Activated CD4-positive, alpha-beta memory T cell treated with anti-CD3 and anti-CD28 coated beads for 36 hours (primary cell): ENCODE measurements at places on chromosomes 5 and 9.

GRCh38 chr9:116565986-116566385, 121.1 kb upstream of the TRIM32 start:
- no peak for DNase-seq

DNA sequence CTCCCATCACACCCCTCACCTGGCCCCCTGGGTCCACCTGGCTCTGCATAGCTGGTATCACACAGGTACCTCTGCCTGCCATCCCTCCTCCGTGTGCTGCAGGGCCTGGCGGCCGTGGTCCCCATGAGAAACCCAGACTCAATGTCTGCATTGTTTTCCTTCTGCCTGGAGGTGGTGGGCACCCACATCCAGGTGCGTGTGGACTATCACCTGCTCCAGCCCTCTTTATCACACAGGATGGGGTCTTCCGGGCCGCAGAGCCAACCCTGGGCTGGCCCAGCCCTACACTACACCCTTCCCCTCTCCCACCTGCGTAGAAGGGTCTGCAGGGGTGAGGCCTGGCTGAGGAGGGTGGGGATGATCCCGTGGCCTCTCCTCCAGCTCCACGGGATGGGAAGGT, 7.0 kb upstream of the FUT7 start:
- DNase-seq, result no peak

GRCh38 chr5:98865690-98866089, 63.1 kb downstream of the CHD1 start:
- no peak for DNase-seq

DNA sequence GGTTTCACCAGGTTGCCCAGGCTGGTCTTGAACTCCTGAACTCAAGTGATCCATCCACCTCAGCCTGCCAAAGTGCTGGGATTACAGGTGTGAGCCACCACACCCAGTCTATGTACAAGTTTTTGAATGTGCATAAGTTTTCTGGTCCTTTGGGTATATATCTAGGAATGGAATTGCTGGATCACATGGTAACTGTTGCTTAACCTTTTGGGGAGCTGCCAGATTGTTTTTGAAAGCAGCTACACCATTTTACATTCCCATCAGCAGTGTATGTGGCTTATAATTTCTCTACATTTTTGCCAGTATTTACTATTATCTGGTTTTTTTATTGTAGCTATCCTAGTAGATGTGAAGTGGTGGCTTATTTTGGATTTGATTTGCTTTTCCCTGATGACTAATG, 8.9 kb upstream of the LNPEP start:
- DNase-seq, result no peak

- no peak for DNase-seq
Observed at GRCh38 chr5:93794954-93795353, 53.6 kb upstream of the POU5F2 start.

GRCh38 chr9:34282096-34282495, 47.0 kb downstream of the KIF24 start:
- DNase-seq, result no peak

GRCh38 chr5:169728-170094, 21.6 kb upstream of the LRRC14B start:
- no peak for DNase-seq

DNA sequence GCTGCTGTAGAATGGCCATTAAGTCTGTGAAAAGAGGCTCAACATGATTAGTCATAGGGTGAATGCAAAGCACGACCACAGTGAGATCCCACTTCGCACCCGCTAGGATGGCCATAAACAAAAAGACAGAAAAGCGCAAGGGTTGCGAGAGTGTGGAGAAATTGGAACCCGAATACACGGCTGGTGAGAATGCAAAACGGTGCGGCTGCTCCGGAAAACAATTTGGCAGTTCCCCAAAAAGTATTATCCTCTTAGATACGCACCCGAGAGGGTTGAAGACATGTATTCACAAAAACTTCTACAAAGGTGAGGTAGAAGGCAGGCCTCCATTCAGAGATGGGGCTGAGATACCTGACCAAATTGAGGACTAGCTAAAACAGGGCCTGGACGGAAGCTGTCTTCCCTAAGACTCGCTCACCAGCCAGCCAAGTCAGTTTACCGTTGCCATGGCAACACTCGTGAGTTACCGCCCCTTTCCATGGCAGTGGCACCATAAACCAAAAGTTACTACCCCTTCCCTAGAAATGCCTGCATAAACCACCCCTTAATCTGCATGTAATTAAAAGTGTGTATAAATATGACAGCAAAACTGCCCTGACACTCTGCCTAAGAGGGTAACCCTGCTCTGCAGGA, 726 bp upstream of the PSMB7 start:
- DNase-seq, result no peak

- no peak for DNase-seq
Observed at GRCh38 chr5:142608081-142608480, 77.8 kb downstream of the FGF1 start.

- peak; percentile 73 for DNase-seq
Observed at GRCh38 chr9:108885643-108886348, 23.7 kb downstream of the ACTL7A start.

- DNase-seq, result no peak
Observed at GRCh38 chr9:134514503-134514902, 127.1 kb upstream of the COL5A1 start.

- no peak for DNase-seq
Observed at GRCh38 chr5:151236888-151237287, 13.0 kb upstream of the CCDC69 start.

DNA sequence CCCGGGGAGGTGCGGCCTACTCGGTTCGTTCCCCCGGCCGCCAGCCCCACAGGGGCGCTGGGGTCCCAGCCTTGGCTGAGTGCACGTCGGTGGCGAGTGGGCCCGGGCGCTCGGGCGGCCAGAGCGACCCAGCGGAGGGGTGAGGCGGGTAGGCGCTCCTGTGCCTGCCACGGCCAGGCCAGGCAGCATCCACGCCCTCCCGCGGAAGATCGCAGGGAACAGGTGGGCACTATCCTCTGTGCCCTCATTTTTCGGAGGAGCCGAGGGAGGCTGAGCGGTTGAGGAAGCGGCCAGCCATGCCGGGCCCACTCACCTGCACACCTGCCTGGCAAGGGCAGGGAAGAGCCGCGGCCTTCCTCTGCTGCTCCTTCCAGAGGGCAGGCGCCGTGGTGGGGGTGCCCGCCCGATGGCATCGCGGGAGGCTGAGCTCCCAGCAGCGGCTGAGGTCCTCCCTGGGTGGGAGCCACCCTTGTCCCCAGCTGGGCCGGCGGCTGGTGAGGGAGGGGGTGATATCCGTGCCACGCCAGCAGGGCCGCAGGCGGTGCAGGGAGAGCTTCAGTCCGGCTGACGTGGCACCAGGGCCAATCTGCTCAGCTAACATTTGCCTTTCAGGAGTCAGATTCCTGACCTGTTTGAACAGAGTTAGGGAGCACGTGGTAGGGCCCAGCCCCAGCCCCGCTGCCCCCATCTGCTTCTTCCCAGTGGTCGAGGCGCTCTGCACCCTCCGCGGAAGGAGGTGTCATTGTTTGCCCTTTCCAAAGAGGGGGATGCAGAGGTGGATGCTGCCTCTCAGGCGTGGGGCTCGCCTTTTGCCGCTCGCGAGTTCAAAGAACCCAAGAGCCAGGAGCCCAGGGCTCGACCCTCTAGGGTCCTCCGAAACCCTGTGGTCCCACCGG, 1.6 kb upstream of the SEC16A start:
- no peak for DNase-seq

DNA sequence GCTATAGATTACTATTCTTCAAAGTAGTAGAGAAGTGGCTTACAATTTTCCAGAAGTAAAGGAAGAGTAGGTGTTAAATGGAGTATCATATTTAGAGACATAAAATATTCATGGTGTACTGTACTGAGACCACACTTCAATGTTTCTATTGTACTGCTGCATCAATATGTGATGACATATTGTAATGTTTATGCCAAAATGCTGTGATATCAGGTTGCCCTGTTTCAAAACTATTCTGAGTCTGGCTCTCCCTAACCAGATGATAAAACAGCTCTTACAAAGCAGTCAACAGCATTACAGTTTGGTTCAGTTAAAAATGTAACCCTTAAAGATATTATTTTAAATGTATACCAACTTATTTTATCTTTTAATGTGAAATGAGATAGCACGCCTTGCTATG, 30.8 kb upstream of the ACOT12 start:
- DNase-seq, result no peak
